ENCODE measurements at places on chromosomes 16 and 17.

- DNase-seq = no peak
These were observed 8.6 kb upstream of the METTL9 start for GRCh38 chr16:21590796-21591195.

DNA sequence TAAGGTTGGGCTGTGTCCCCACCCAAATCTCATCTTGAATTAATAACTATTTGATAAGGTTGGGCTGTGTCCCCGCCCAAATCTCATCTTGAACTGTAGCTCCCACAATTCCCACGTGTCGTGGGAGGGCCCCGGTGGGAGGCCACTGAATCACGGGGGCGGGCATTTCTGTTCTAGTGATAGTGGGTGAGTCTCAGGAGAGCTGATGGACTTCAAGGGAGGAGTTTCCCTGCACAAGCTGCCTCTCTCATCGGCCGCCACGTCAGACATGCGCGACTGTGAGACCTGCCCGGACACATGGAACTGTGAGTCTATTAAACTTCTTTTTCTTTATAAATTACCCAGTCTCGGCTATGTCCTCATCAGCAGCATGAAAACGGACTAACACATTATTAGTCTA, 44.9 kb upstream of the METRNL start:
- DNase-seq = no peak

- no peak for DNase-seq
These were observed 2.7 kb downstream of the UTP18 start for GRCh38 chr17:51263006-51263405.

DNA sequence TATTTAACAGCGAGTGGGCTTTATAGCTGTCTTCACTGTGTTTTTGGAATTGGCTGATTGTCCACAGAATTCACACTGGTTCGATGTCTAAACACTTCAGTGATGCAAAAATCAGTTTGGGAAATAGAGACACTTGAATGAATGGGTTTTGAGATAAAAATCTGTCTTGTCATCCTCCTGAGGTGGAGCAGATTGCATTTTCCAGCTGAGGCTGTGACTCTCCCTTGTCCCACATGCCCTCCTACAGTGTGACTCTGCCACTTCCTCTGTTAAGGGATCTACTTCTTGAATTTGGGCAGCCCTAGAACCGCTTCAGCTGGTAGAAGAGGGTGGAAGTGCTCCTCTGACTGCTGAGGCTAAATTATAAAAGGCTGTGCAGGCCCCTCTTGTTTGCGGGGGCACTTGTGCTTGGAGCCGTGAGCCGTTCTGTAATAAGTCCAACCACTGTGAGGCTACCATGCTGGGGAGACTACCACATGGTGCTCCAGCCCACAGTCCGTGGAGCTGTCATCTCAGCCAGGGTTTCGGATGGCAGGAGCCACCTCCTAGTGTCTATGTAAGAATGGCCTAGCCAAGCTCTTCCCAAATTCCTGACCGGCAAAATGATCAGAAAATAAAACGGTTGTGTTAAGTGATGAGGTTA, 175.9 kb downstream of the SPECC1 start:
- DNase-seq = no peak

DNA sequence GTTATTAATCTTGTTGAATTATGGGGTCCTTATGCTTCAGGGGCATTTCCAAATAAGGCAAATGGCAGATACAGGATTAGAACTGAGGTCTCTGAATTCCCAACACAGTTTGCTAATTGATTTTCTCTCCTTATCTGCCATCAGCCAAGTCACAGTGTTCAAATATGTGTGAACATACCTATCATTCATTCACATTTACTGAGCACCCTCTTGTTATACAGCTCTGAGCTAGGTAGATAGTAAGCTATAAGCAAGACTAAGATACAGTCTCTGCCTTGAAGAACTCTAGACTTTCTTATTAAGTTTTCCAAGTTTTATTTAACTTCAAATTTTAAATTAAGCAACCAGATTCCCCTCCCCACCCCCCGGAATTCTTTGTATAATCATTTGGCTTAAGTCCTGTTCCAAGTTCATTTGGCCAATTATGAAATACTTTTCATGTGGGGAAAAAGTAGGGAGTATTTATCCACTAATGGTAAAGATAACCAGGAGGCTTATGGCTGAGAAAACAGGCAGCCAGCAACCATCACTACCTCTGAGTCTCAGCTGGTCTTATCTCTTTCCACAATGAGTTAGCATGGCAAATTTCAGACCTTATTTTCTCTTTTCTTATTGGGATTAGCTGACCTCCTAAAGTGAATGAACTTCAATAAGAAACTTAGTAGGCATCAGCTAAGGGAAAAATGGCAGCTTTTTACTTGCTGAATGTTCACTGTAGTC, 31.4 kb upstream of the CORO6 start:
- no peak for DNase-seq

DNA sequence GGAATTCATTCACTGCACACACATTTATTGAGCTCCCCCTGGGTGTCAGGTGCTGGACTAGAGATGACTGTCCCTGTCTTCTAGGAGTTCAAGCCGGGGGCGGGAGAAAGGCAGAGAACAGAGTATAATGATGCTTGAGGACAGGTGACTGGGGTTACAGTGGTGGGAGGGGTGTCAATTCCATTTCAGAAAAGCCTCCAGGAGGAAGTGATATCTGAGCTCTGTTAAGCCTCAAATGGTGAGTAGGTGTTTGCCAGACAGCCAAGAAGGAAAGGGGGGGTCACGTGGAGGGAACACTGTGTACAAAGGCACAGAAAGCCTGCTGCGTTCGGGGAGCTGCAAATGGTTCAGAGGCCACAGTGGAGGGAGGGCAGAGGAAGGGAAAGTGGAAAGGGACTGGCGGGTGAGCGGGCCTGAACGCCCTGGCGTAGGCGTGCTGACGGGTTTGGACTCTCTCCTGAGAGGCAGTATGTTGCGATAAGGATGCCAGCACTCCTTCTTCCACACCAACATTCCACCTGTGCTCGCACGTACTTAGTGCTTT, 9.7 kb upstream of the NXPH3 start:
- no peak for DNase-seq

GRCh38 chr16:89936508-89936907, 12.0 kb upstream of the DEF8 start:
- DNase-seq = no peak

DNA sequence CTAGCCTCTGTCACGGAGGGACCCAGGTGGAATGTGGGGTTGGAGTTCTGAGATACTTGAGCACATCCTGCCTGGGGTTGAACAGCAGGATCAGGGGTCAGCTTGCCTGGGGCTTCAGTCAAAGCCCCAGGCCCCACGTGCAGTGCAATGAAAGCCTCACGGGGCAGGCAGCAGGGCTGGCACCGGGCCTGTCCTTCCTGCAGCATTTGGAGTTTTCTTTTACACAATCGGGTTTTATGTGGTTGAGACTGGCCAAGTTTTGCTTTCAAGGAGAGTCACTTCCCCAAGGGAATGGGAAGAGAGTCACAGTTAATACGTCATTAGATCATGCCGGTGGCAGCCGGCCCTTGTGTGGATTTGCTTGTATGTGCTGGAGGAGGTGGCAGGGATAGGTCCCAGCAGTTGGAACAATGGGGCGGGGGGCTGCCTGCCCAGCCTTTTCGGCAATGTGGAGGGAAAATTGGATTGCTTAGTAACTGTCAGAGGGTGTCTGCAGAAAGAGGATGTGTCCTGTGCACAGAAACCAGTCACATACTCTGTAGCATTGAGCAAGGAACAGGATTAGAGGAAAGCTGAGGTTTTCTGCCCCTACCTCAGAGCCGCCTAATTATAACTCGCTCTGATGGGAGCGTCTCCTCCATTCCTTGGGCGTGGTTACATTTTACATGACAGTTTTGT, 4.5 kb downstream of the RMI2 start:
- DNase-seq = no peak

DNA sequence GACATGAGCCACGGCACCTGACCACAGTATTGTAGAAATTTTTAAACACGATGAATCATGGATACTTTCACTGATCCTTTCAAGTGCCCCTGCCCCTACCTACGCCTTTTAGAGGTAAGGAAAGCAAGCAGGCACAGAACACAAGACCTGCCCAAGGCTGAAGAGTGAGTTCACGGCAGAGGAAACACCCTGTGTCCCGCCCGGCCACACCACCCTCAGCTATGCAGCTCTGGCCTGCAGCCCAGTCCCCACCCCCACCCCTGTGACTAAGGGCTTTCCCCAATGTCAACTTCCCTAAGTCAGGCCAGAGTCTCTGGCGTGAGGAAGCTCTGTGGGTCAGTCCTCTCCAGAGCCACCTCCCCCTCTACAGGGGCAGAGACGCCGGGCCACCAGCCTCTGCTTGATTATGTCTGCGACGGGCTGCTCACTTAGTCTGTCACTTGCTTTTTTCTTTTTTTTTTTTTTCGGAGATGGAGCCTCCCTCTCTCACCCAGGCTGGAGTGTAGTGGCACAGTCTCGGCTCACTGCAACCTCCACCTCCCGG, 8.4 kb downstream of the SLC16A5 start:
- DNase-seq = no peak

DNA sequence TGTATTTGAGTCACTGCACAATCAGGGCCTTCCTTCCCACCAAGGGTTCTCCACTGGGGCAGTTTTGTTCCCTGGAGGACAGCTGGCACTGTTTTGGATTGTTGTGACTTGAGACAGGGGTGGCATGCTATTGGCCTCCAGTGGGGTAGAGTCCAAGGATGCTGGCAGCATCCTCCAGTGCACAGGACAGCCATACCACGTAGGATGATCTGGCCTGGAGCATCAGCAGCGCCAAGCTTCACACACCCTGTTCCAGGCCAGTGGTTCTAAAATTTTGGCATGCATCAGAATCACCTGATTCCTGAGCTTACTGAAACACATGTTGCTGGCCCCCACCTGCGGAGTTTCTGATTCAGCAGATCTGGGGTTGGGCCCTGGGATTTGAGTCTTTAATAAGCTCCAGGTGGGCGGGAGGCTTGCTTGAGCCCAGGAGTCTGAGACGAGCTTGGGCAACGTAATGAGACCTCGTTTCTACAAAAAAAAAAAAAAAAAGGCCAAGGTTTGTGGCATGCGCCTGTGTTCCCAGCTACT, 83.2 kb downstream of the MGAT5B start:
- DNase-seq = no peak

- no peak for DNase-seq
These were observed 23.9 kb upstream of the CLEC18A start for GRCh38 chr16:69927056-69927757.

DNA sequence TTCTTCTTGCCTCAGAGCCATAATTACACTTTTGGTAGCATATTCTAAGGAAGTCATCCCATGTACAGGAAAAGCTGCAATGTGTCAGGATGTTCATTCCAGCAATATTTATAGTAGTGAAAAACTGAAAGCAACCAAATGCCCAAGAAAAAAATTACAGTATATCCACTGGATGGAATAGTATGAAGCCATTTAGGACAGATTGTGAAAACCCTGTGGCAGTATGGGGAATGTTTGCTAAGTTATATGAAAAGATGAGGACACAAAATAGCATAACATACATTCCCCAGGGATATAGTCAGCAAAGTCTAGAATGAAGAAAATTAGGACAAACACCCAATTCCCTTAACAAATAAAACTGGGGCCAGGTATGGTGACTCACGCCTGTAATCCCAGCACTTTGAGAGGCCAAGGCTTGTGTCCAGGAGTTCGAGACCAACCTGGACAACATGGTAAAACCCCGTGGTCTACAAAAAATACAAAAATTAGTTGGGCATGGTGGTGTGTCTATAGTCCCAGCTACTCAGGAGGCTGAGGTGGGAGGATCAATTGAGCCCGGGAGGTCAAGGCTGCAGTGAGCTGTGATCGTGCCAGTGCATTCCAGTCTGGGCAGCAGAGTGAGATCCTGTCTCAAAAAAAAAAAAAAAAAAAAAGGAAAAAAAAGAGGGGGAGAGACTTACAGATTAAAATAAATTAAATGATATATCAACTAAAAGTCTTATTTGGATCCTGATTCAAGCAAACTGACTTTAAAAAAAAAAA, 2.3 kb downstream of the LRRC3C start:
- DNase-seq = no peak

- no peak for DNase-seq
These were observed 1.8 kb upstream of the TMEM98 start for GRCh38 chr17:32926183-32926582.

Measured in NCI-H1048 (cell line).